ENCODE measurements at places on chromosomes 2 and 18.

- no peak for DNase-seq
Observed at GRCh38 chr18:21341141-21341540, 99.1 kb downstream of the GREB1L start.

DNA sequence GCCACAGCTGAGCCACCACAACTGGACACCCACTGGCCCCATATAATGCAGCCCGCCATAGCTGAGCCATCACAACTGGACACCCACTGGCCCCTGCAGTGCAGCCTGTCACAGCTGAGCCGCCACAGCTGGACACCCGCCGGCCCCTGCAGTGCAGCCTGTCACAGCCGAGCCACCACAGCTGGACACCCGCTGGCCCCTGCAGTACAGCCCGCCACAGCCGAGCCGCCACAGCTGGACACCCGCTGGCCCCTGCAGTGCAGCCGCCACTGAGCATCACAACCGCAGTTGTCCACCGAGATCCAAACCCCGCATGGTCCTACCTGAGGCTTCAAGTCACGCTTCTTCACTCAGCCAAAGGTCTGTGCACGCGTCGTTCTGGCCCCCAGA is 134.2 kb downstream of the PXDN start:
- no peak for DNase-seq

GRCh38 chr18:57249179-57249578 is 102.3 kb downstream of the BOD1L2 start:
- DNase-seq, result no peak

GRCh38 chr2:202152104-202152715 is 79.2 kb downstream of the KIAA2012 start:
- DNase-seq, result no peak
